ENCODE measurements at places on chromosomes 3 and 15. TPM values are rescaled to one million over a fixed set of nuclear protein-coding genes. Genes with fewer than 3 reads are reported as not detected.

TMOD2 gene
- total RNA-seq: 285 TPM

DNA sequence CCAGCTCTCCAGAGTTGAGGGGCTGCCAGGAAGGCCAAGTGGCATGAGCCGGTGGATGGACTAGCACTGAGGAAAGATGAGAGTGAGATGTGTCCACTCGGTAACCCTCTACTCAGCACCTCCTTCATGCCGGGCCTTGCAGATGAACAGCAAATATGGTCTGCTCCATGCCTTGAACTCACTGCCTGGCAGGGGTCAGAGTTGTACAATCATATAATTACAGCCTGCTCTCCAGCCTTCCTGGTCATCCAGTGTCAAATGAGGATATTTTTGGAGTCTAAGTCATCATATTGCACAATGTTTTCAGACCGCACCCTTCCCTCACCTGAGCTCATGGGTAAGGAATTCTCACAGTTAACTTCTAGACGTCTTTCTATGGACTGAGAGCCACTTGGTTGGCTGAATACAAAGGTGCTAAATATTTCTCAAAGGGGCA lies 4.9 kb downstream of the MGLL start:
- no peak for DNase-seq

DNA sequence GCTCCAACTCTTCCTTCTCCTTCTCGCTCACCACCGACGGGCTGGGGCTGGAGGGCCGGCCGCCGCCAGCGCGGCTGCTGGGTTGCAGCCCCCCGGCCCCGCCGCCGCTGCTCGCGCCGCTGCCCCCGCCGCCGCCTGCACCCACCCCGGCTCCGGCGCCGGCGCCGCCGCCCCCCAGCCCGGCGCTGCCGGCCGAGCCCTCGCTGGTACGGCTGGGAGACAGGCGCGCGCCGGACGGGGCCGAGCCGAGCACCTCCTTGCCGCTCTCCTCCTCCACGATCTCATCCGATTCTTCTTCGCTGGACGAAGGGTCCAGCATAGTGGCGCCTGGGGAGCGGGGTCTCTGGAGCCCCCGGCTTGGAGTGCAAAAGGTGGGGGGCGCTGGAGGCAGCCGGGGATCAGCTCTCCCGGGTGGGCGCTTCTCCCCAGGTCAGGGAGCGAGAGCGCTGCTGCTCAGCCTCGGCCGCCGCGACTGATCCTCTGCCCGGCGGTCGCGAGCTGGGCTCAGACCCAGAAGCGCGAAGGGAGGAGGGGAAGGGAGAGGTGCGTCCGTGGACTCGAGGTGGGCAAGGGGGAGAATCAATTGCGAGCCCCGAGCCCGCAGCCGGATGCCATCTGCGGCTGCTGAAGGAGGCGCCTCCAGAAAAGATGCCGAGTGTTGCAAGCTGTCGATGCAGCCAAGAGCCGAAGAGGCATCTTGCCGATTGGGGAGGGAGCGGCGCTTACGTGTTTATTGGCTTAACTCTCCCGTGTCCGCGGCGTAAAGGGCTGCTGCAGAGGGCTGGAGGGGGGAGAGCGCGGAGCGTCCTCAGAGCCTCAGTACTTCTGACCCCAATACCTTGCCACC lies at the start of gene CADPS:
Gene CADPS, minus strand, starts transcription at position 706 of the 847 bp plus-strand sequence. Its CDS starts 387 bp downstream, at position 319.
- DNase-seq: peak; percentile 75

SQOR gene
- total RNA-seq: 4.7 TPM

CHRM5 gene
- 4.4 TPM for total RNA-seq

GRCh38 chr3:121619691-121620090 lies 26.5 kb downstream of the FBXO40 start:
- DNase-seq: no peak

FILIP1L gene
- total RNA-seq: 13.8 TPM

ATP8B4 gene
- 14.1 TPM for total RNA-seq

DNA sequence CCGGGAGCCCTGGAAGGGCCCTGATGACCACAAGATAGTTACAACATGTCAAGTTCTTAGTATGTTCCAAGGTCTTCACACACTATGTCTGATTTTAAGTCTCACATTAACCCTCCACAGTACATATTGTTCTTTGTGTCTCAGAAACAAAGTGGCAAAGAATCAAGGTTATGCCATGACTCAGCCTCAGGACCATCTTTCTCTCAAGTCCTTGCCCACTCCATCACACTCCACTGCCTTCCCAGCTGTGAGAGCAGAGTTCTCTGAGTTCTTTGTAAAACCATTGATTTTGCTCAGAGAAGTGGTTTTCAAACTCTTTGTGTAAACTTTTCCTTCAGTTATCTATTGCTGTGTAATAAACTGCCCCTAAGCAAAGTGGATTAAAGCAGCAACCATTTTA lies 67.9 kb upstream of the C3orf80 start:
- DNase-seq: no peak

DNA sequence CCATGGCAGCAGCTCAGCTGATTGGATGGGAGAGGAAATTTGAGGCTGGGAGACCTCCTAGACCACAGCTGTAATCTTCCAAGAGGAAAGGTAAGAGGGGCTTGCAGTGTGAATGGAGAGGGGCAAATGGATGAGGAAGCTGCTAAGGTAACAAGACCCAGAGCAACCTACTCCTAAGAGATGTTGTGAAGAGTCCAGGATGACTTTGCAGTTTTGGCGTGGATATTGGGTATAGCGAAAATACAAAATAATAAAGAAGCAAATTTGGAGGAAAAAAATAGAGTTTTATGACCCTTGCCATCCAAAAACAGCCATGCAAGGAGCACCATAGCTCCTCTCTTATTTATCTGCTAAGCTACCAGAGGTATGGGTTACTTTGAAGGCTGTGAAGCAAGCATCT lies 186.6 kb downstream of the GREM1 start:
- DNase-seq: no peak

DNA sequence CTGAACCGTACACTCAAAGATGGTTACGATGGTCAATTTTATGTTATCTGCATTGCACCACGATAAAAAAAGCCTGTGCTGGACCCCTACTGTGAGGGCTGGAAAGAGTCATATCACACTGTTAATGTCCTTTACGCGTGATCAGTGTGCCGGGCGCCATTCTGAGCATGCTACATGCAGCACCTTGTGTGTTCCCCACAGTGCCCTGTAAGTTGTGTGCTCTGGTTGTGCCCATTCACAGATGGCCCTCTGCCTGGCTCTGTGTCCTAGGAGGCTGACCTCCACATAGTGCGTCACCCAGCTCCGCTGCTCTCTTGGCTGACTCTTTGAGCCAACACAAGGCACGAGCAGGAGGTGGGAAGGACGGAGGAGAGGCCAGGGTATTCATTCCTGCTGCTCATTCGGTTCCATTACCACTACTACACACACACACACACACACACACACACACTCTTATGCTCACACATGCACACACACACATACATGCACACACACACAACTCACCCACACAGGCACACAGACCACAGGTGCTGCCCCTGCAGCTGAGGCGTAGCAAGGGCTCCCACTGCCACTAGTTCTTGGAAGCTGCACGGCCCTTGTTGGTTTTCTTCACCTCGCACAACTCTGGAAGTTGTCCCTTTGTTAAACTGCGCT lies 129.6 kb upstream of the IQSEC1 start:
- no peak for DNase-seq

CSPG5 gene
- total RNA-seq: 65.1 TPM

GRCh38 chr3:150521463-150521862 lies 24.8 kb downstream of the SERP1 start:
- no peak for DNase-seq

GRCh38 chr3:196994056-196994455 lies 25.4 kb upstream of the PIGZ start:
- peak; percentile 17 for DNase-seq

DNA sequence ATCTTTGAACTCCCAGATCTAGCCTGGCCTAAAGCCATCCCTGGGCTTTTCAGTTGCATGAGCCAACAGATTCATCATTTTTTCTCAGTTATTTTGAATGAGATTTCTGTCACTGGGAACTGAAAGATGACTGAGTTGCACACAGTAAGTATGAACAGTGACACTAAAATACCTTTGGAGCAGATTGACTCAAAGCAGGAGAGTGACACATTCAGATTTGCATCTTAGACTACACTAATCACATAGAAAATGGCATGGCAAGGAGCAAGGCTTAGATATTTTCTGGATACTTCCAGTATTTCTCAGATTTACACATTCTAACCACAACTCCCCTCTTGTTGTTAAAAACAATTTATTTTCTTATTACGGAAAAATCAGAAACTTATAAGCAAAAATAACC lies 32.8 kb downstream of the SEC62 start:
- DNase-seq: no peak

- no peak for DNase-seq
Observed at GRCh38 chr3:167078070-167078622, 302.0 kb downstream of the ZBBX start.

GRCh38 chr3:153404157-153404556 lies 242.1 kb downstream of the RAP2B start:
- no peak for DNase-seq

SCAP gene
- 93.4 TPM for total RNA-seq

GRCh38 chr15:53549697-53550305 lies 209.7 kb downstream of the WDR72 start:
- DNase-seq: no peak

DNA sequence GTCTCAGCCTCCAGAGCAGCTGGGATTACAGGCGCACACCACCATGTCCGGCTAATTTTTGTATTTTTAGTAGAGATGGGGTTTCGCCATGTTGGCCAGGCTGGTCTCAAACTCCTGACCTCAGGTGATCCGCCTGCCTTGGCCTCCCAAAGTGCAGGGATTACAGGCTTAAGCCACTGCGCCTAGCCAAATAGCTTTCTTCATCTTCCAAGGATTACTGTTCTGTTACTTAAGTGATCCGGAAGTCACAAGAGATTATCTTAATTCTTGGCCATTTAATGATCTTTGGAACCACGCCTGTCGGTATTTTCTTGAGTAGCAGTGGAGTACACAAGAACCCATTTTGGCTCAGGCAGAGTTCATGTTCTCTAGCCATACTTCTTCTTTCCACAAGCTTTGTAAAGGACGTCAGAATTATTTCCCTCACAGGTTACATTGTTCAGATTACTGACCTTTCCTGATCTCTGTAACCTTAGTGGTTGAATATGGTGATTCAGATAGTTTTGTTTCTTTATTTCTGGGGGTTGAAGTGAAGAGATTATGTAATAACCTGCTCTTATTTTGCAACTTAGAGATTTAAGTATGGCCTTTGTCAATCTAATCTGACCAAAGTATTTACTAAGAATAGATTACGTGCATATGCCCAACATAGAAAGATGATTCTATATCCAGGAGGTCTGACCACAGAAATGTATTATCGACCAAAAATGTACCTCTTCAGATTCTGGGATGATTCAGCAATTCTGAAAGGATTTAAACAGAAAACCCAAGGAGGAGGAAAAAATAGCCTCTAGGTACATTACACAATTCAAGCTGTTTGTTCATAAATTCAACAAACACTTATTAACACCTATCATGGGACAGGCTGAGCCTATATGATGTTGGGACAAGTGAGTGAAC lies 132.2 kb downstream of the GREM1 start:
- DNase-seq: no peak

NAALADL2 gene
- 18.1 TPM for total RNA-seq

GRCh38 chr3:144524531-144524930 lies 552.9 kb downstream of the DIPK2A start:
- no peak for DNase-seq

DNA sequence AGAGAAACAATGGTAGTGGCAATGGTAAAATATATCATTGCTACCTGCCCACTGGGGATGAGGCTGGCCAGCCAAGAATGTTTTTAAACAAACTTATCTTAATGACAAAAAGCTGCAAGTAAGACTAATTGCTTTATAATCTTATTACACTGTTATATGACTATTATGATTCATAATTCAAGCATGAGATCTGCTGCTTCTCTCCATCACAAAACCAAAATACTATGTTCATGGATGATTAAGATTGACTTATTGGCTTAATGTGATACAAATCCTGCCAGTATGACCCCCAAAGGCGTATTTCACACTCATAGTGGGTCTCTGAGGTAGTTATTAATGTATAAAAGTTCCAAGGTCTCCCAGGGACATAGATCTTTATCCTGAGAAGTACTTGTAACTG lies 52.6 kb downstream of the FBN1 start:
- no peak for DNase-seq

DNA sequence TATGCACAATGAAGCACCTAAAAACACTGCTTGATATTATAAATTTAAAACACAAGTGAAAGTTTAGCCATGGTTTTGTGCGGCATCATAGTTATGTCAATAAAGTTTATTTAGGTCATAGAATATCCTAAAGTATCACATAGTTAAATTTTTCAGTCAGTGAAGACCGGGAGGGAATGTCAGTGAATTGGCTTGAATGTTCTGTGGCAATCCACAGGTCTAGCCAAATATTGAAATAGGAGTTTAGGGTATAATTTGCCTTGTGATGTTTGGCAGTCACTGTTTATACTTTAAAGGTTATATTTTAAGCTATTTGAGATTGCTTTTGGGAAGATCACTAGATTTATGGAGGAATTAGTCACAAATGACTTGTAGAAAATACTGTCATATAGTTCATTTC lies 79.7 kb upstream of the FLNB start:
- DNase-seq: no peak

DNA sequence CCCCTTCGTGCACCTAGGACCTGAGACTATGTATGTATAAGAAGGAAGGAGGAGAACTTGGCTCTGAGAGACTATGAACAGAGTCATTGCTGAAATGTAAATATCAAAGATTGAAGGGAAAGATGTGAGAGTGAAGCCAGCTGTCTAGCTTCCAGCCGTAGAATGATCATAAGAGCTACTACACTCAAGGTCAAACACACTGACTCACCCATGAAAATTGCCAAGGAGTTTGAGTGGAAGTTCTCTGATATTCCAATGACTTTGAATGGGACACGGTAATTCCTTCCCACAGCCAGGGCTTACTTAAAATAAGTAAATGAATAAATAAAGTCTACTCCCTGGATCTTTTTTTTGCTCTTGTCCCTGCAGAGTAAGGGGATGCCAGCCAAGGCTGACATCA lies 398.9 kb upstream of the TPRG1 start:
- DNase-seq: no peak

GRCh38 chr3:14699643-14700042 lies 24.7 kb downstream of the C3orf20 start:
- no peak for DNase-seq

GRCh38 chr3:194030372-194030771 lies 105.6 kb upstream of the HES1 start:
- no peak for DNase-seq

GRCh38 chr15:25731411-25731810 lies 131.7 kb downstream of the ATP10A start:
- DNase-seq: no peak

DNA sequence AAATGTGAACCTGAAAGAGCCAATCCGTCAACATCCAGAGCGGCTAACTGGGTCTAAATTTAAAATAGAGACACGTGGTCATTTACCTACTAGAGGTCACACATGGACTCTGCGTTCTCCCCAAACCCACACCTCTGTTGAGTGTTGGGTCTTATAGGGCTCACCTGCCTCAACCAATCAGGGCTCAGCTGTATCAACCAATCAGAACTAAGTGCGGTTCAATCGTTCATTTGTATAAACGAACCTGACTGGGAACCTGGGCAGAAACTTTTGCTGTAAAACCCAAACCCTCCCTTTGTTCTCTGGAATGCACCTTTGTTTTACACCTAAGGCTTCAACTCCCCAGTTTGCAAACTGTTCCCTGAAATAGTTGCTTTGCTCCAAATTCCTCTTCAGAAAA lies 8.9 kb downstream of the DNAAF4 start:
- no peak for DNase-seq

All from dorsolateral prefrontal cortex (tissue), 122 donors.